ENCODE measurements at places on chromosomes 2 and 18.
A peak's percentile ranks its signal among the peaks of the same experiment; 100 is the strongest.

DNA sequence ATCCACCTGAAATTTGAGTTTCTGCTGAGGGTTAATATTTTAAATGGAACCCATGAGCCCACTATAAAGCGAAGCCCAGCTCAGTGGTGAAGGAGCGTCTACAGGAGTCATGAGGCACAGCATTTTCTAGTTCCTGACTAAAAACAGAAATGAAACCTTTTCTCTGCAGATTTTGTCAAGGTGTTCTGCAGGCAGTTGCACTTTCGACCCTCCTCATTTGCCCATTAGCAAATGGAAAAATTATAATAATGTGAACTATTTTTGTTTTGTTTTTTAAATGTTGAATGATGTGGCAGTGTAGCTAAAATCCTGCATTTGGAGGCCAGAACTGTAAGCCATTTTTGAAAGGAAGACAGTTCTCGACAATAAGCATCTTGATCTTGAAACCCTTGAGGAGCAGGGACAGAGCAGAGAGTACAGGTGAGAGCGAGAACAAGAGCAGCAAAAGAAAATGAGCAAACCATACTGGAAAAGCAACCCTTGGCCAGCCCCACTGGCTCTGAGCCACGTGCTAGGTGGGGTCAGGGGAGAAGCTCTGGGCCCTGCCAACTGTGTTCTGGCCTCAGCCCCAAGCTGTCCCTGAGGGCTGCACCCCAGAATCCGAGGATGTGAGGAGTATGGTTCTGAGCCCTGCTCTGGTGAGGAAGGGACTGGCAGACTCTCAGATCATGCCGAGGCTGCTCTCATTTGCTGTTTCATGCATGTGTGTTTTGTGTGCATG, 26.4 kb upstream of the COPS8 start:
- DNase-seq: no peak
- H3K27ac ChIP-seq: no peak overlapping the region
- H3K4me1 ChIP-seq: no peaks in the 10 kb centered on the region
- H3K27me3 ChIP-seq: no peaks in the 10 kb centered on the region
- no peak overlapping the region for H3K4me3 ChIP-seq

- no peak for DNase-seq
- no peaks in the 10 kb centered on the region for H3K4me1 ChIP-seq
- H3K36me3 ChIP-seq: no peaks in the 10 kb centered on the region
- H3K4me3 ChIP-seq: no peak overlapping the region
These were observed 54.5 kb downstream of the FAM171B start for GRCh38 chr2:186748354-186748753.

DNA sequence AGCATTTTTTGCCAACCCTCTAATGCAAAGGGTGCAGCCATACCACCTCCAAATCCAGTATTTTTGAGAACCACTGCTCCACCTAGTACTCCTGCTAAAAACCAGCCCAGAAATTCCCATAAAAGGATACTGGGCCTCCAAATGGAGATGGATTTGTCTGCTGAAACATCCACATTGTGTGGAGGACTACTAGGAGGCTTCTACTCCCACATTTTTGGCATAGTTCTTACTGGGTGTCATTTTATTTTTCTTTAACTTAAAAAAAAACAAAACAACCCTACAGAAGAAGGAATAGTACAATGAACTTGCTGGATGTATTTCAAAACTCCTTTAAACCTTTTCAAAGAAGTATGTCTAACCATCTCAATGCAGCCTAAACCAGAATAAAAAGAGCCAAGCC, 219.2 kb downstream of the SRBD1 start:
- no peak for DNase-seq
- H3K27me3 ChIP-seq: no peaks in the 10 kb centered on the region
- no peak overlapping the region for H3K27ac ChIP-seq
- no peak overlapping the region for H3K4me3 ChIP-seq
- H3K4me1 ChIP-seq: no peaks in the 10 kb centered on the region

- DNase-seq: no peak
- no peaks in the 10 kb centered on the region for H3K4me1 ChIP-seq
- peaks cover 12% of the 10 kb centered on the region for H3K36me3 ChIP-seq
- H3K4me3 ChIP-seq: no peak overlapping the region
These were observed 49.7 kb downstream of the STAT1 start for GRCh38 chr2:190964170-190964795.

GRCh38 chr18:27378431-27379095, 193.5 kb upstream of the CHST9 start:
- no peaks in the 10 kb centered on the region for H3K27me3 ChIP-seq
- H3K4me3 ChIP-seq: no peak overlapping the region
- H3K27ac ChIP-seq: peak overlapping the region; percentile 38
- no peaks in the 10 kb centered on the region for H3K36me3 ChIP-seq

DNA sequence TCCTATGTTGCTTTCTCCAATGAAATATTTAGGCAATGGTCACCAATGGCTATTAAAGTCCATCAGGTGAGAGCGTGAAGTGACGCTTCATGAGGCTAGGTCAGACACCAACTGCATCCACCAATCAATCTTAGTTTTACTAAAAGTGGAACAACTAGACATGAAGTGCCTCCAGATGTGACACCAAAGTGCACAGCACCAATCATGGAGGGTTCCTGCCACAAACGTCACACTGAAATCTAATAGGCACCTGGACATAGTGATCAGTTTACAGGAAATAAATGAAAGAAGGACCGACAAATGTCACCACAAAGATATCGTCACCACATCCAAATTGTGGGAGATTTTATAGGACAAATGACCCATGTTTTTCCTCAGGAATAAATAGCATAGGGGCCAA, 70.5 kb downstream of the PSMG2 start:
- peaks cover 23% of the 10 kb centered on the region for H3K4me1 ChIP-seq
- DNase-seq: no peak
- H3K36me3 ChIP-seq: peaks cover 17% of the 10 kb centered on the region
- peak overlapping the region; percentile 45 for H3K27ac ChIP-seq
- no peaks in the 10 kb centered on the region for H3K27me3 ChIP-seq

GRCh38 chr2:121390082-121390692, 105.2 kb upstream of the TFCP2L1 start:
- no peak for DNase-seq
- no peaks in the 10 kb centered on the region for H3K27me3 ChIP-seq
- H3K27ac ChIP-seq: no peak overlapping the region
- H3K4me1 ChIP-seq: no peaks in the 10 kb centered on the region
- peaks cover 35% of the 10 kb centered on the region for H3K36me3 ChIP-seq

DNA sequence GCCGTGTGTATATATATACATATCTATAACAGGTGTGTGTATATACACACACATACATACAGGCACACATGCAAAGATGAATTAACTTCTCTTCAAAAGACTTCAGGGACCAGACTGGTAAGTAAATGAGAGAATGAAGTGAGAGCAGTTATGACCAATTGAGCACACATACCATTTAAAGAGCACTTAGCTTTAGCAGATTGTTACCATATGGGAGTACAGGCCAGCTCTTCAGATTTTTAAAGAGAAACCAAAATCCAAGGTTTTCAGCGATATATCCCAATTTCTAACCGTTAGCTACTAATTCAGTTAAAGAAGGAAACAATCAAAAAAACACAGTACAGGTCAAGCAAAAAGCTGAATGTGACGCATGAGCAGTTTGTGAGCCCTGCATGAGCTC, 23.7 kb downstream of the INPP1 start:
- no peaks in the 10 kb centered on the region for H3K36me3 ChIP-seq
- no peak for DNase-seq
- no peaks in the 10 kb centered on the region for H3K27me3 ChIP-seq

DNA sequence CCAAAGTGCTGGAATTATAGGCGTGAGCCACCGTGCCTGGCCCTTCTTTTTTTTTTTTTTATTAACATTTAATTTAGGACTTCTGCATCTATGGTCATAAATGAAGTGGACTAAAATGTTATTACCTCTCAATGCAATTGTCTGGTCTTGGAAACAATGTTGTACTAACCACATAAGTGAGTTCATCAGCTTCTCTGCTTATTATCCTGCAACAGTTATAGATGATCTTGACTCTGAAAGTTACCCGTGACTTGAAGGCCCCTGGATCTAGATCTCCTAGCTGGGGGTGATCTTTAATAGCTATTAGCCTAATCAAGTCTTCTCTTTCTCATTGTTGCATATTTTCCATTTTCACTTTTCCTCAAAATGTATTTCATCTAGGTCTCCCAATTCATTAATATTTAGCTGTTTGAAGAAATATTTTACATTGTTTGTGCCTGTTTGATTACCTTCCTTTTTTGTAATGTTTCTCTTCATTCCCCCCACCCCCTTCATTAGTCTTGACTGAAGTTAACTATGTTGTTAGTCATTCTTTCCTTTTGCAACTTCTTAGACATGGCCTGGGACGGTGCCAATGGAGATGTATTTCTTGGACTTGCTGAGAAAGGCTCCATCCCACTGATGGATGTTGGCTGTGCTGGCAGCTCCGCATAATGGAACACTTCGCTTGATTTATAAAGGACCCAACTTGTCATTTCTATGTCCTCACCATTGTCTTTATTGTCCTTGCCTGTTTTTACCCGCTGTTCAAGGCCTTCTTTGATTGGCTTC, 141.6 kb upstream of the RIOK3 start:
- no peaks in the 10 kb centered on the region for H3K36me3 ChIP-seq
- peak overlapping the region; percentile 33 for H3K27ac ChIP-seq
- H3K27me3 ChIP-seq: no peaks in the 10 kb centered on the region
- no peak overlapping the region for H3K4me3 ChIP-seq

- H3K36me3 ChIP-seq: peaks cover 46% of the 10 kb centered on the region
- no peaks in the 10 kb centered on the region for H3K27me3 ChIP-seq
- DNase-seq: no peak
- peaks cover 14% of the 10 kb centered on the region for H3K4me1 ChIP-seq
These were observed 63.2 kb downstream of the ADI1 start for GRCh38 chr2:3456125-3456524.

Data from thymus (tissue), 14 donors.